ENCODE measurements at places on chromosomes 6 and 20. TPM values are rescaled to one million over a fixed set of nuclear protein-coding genes. Genes with fewer than 3 reads are reported as not detected.

- DNase-seq: no peak
Observed at GRCh38 chr20:52895701-52896100, 76.5 kb upstream of the TSHZ2 start.

GJA1 gene
- not detected for total RNA-seq

GRCh38 chr6:108200631-108201030, 34.8 kb downstream of the NR2E1 start:
- no peak for DNase-seq

PTGIS gene
- not detected for total RNA-seq

C4A gene
- 4.6 TPM for total RNA-seq

GRCh38 chr20:21516861-21517565, 3.1 kb upstream of the NKX2-2 start:
- no peak for DNase-seq

DNA sequence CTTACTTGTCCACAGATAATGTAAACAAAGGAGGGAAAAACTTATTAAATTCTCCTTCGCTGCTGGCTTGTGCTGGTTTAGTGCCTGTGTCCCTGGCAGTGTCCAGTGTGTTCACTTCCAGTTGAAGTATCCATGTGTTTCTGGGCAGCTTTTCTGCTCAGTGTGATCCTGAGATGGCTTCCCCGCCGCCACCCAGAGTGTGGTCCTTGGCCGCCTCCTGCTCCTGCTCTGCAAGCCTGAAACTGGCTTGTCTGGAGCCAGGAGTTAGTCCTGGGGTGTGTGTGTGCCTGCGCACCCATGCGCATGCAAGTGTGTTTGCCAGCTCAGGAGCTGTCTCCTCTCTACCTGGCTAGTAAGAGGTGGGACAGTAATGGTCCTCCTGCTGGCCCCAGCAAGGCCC, 7.2 kb downstream of the BTBD3 start:
- DNase-seq: no peak

DNA sequence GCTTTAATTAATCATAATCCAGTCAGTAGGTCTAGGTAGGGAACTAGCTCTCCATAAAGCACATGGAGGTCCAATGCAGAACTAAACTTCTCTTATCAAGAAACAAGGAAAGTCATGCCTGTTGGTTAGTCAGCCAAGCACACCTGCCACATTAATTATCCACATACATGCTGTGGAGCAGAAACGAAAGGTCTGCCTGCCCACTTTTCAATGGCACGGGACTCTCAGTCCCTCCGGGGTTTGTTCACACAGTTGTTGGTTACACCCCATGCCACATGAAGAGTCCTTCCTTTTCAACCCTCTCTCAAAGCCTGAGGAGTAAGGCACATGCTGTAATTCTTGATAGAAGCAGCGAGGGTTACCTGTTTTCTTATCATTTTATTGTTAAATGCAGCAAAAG, 1096.4 kb upstream of the MAP3K7 start:
- no peak for DNase-seq

- DNase-seq: no peak
Observed at GRCh38 chr6:169556758-169557548, 144.9 kb downstream of the WDR27 start.

MCCD1 gene
- total RNA-seq: not detected

CYP24A1 gene
- total RNA-seq: not detected

APCDD1L gene
- total RNA-seq: not detected

ZSCAN12 gene
- total RNA-seq: 12.8 TPM

Measured in activated B cell treated with CpG ODN at 0.5 μM for 24 hours (primary cell).